Temporal lobe (tissue), 4 donors: ENCODE measurements at places on chromosomes 7 and 10. TPM values are rescaled to one million over a fixed set of nuclear protein-coding genes. Genes with fewer than 3 reads are reported as not detected.

The LRRD1 gene
- 0.74 TPM for total RNA-seq

The TMEM178B gene
- total RNA-seq = 64.7 TPM

The EBLN1 gene
- not detected for total RNA-seq

The OGA gene
- total RNA-seq = 328 TPM

The SNX13 gene
- total RNA-seq = 55.6 TPM

The C10orf67 gene
- 0.25 TPM for total RNA-seq

The LRRC4 gene
- total RNA-seq = 13.5 TPM

The TDRD1 gene
- total RNA-seq = 0.25 TPM

The TRIL gene
- 13.0 TPM for total RNA-seq
